ENCODE measurements at places on chromosomes 7 and 10.

DNA sequence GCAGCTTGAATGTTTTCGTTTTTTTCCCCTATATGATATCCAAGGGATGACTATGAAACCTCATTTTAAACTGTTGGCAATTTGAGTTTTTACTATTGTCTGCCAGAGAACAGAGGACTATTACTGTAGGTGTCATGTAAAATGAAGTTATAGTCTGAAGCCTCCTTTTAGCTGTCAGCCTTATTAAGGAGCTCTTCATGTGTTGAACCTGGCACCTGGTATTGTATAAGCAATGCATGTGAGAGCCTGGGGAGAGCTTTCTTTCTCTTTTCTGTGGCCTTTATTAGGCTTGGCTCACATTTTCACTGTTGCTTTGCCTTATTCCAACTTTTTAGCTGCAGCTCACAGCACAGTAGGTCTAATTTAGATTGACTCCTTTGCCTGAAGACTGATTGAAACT lies 119.1 kb upstream of the FOXP2 start:
- DNase-seq, result no peak

- no peak for DNase-seq
These were observed 158.9 kb upstream of the FRMD4A start for GRCh38 chr10:14489522-14490177.

GRCh38 chr7:117837841-117838240 lies 35.4 kb downstream of the CTTNBP2 start:
- DNase-seq, result no peak

DNA sequence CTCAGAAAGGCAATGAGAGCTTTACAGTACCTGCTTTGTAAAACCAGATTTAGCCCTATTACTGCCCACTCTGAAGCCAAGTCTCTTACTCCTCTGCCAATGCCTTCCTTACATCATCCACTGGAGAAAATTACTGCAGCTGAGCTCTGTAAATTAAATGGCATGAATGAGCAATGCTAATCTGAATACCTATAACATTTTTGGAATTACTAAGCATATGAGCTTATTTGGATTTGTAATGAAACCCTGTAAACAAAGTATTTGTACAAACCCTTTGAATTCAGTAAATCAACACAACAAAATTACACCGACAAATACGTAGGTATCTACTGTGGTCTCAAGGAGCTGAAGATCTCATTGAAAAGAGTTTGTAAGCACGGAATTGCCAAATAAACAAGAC lies 12.1 kb upstream of the CCNY start:
- DNase-seq, result no peak

DNA sequence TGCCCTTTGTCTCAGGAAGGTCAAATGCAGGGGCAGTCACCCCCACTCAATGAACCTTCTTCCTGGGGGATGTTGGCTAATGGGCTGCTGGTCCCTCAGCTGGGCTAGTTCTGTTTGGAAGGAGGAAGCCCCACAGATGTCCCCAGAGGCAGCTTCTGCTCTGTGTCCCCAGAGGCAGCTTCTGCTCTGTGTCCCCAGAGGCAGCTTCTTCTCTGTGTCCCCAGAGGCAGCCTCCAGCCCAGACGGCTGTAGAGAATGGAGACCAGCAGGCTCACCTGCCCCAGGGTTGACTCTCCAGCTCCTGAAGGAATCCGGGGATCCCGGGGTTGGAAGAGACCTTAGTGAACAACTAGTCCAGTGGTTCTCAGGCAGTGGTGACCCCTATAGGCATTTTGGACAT lies 62.5 kb upstream of the LEP start:
- no peak for DNase-seq

- DNase-seq, result no peak
These were observed 7.3 kb downstream of the PPP2R2D start for GRCh38 chr10:131908151-131908550.

DNA sequence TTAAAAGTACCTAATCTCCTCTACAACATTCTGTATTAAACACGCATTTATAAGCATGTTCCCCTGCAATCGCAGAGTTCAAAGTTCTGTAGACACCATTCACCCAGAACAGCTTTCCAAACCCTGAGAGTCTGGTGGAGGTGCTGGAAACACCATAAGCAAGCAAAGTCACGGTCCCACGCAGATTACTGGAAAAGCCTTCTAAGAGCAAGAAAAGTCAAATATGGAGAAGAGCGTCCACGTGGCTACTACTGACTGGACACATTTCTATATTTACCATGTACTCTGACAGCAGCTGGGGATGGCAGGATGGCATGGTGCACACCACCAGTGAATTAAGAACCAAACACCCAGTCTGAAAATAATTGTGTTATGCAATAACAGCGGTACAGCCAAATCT lies 97.7 kb downstream of the PARD3 start:
- DNase-seq, result no peak

DNA sequence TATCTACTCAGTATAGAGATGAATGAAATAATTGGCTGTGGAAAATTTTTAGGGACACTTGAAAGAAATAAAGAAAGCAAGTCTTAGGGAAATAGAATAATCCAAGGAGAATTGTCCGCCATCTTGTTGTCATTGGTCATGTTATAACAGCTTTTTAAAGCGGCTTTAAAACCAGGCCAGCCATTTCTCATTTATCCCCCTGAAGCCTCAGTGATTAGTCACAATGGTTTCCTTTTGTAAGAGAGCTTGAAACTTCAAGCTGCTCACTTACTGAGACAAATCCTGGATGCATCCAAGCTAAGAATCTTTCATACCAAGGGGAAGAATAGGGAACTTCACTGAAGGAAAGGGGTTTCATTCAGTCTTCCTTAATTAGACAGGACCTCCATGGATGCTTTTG lies 67.9 kb downstream of the SGCE start:
- DNase-seq, result no peak

DNA sequence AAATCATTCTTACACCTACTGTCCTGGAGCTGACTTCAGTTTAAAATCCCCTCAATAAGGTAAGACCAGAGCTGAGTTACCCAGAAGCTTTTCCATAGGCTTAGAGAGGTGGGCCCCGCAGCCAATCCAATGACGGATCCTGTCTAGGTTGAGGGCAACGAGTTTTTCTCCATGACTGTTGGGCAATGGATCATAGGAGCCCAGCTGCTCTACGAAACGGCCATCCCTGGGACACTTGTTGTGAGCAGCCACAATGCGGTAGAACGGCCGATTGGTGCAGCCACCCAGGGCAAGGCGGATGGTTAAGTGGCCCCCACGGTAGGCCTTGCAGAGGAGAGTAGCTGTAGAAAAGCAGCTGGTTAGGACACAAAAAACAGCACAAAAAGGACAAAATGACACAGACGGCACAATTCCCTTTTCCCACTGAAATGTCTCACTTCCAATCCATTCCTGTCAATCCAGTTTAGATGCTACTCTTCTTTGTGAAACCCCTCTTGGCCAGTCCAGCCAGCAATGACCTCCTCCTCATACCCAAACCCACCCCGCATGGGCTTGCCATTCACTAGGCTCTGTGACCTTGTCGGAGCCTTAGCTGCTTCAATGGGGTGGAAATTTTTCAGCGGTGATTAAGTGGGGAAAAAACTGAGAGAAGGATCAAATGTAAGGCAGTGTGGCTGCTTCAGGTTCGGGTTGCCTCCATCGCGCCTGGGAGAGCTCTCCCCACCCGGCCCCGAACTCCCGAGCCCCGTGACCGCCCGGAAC lies 580 bp downstream of the MRPS16 start:
- no peak for DNase-seq

GRCh38 chr10:69733791-69734261 lies 67.9 kb upstream of the COL13A1 start:
- DNase-seq, result peak; percentile 66

DNA sequence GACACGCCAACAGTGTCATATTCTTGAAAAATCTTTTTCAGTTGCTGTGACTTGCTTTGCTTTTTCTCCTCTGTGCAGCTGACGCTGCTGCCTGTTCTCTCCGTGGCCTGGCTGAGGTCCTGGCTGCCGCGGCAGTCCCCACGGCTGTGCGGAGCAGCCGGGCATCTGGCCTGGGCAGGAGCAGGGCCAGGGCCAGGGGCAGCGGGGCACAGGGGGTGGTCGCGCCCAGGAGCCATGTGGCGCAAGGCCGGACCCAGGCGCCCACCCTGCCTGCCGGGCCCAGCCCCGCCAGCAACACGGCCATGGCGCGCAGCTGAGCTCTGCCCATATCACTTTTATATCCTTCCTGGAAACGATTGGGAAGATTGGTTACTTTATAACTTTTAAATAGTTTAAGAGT lies 109.4 kb upstream of the ACBD5 start:
- DNase-seq, result no peak

- DNase-seq, result no peak
These were observed 109.2 kb downstream of the PTPN20 start for GRCh38 chr10:47020471-47020870.

GRCh38 chr7:131400681-131401176 lies 73.1 kb downstream of the MKLN1 start:
- DNase-seq, result no peak

- no peak for DNase-seq
These were observed 2.1 kb upstream of the SORCS3 start for GRCh38 chr10:104638861-104639589.

DNA sequence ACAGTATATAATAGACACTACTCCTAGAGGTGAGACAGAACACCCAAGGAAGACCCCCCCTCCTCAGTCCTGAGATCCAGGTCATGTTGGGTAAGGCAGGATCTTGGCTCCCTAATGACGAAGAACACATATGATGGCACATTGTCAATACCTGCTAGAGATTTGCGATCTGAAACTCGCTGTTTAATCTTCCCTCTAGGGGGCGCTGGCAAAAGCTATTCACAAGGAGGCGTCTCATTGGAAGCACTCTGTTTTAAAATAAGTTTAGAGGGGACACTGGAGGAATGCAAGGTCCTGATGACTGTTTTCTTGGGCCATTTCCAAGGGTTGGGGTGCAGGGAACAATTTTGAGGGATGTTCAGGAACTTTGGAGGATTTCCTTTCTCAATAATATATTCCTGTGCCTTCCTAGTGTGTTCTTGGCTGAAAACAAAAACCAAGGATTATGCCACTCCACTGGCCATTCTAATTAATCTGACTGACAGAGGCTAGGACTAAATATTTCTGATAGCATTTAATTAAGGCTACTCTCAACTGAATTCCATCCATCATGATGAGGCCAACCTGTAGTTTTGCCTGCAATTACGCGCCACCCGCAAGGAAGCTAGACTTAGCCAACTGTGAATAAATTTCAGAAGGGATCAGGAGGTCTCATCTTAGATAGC lies 1013.8 kb upstream of the MBL2 start:
- no peak for DNase-seq

GRCh38 chr7:23254051-23254681 lies 7.6 kb downstream of the GPNMB start:
- DNase-seq, result no peak

- no peak for DNase-seq
These were observed 44.5 kb upstream of the ACBD5 start for GRCh38 chr10:27285093-27285492.

DNA sequence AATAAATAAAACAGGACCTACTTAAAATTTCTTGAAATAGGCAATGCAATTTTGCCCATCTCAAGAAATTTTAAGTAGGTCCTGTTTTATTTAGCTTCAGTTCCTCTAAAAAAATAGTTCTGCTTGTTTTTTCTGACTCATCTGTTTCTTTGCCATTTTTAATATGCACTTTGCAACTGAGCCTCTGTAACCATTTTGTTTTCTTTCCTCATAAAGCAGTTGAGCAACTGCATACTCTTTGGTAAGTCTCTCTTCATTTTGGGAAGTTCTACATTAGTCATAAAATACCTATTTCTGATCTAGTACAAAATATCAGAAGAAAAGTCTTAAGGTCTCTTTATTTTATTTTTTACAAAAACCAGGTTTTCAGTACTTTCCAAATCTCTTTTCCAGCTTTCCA lies 18.0 kb downstream of the TAS2R40 start:
- DNase-seq, result no peak

DNA sequence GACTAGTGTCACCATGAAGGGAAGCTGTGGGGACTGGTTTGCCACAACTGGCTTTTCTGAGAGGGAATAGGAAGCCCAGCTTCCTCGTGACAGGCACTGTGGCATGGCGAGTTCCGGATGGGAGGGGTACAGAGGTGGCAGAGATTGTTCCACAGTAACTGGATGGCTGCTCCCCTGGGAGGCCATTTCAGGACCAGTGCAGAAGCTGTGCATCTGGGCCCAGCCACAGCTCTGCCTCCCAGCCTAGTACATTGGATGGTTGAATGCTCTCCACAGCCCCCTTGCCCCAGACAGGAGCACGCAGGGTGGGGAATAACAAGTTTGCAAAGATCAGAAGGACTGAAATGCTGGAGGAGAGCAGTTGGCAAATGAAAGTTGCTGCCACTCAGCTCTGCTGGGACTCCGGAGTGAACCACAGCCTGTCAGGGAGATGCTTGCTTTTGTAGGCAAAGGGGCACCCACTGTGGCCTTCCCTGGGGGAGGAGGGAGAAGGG lies 51.8 kb downstream of the GSDME start:
- DNase-seq, result no peak

- DNase-seq, result no peak
These were observed 2.8 kb downstream of the TMEM120A start for GRCh38 chr7:75991531-75992082.

DNA sequence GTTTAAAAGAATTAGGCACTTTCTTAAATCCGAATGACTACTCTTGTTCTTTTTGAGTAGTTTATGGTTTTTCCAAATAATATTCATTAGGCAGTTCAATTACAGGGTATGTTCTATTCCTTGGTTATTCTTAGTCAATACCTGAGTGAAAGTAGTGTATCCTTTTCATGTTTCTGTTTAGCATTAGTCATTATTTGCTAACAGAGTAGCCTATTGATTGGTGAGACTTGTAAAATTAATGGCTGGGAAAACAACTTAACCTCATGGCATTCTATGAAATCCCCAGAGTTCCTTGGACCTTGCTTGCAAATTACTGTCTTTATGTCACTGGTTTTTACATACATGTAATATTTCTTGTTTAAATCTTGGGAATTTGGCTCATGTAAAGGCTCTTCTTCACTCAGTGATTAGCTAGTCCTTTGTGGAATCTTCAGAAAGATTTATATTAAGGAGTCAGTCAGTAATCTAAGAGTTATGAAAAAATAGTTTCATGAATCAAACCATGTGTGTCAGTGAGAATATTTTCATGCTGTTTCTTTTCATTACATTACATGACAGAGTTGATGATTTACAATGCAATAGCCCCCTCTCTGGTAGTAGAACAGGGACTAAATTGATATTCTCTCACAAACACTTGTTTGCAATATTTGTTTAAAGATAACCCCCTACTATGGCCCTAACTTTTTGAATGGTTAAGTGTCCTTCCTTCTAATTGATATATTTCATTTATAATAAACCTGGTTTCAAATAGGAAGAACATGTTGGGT lies 81.5 kb upstream of the LRRTM3 start:
- no peak for DNase-seq

DNA sequence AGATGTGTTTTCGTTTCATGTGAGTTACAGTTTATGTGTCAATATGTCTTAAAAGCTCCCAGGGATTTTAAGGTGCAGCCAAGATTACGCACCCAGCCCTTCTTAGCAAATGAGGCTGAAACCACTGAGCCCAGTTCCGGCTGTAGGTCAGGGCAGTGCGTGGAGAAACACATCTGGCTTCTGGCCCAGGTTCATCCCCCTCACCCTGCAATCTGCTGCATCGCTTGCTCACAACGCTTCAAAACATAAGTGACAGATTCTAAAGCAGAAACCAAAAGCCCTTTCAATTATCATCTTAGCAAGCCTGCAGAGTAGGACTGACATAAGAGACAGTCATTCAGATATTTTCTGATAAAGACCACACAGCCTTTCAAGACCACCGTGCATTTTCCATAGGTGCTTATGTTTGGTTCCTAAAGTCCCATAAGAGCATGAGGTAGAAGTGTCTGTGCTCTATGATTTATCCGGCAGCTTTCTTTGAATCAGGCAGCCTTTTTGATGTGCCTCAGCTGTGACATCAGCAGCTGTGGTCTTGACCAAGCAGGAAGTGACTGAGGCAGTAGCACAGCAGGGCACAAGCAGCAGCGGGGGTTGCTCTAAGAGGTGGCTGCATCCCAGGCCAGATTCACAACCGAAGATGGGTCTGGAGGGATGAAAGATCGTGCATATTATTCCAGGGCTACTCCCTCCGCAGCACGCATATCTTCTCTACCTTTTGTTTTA lies 72.1 kb upstream of the LYZL2 start:
- DNase-seq, result no peak
